ENCODE measurements at places on chromosomes 3 and 15.
A peak's percentile ranks its signal among the peaks of the same experiment; 100 is the strongest.

DNA sequence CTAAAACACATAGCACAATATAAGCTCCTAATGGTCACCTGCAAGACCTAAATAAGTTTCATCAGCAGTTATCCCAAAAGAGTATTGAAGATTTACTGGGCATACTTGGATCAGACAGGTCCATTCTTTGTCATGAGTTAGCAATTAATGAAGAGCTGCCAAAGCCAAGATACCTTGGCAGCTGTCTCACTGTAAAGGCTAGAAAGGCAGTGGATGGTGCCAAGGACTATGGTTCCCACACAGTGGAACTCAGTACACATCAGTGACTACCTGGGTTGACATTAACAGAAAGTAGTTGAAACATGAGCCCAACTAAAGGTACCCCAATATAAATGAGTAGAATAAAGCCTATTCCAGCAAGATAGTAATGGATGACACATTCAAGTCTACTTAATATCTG lies 41.1 kb upstream of the TMCO5A start:
- DNase-seq: no peak

DNA sequence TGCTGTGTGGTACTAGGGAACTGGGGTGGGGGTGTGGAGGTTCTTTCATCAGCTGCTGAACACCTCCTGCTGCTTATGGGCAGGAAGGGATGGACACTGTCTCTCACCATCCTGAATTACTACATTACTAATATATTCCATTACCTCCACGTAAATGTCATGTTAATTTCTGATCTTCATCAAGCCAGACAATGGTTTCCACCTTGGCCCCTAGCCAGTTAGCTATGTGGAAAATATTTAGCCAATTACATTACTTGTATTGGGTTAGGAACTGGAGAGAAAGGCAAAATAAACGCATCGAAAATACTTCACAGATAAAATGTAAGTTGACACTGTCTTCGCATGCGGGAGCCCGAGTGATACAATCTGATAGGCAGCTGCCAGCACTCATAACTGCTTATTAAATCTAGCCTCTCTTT lies 95.1 kb downstream of the FOXP1 start:
- DNase-seq: no peak

GRCh38 chr15:100308213-100308600 lies 33.6 kb downstream of the ADAMTS17 start:
- DNase-seq: no peak

DNA sequence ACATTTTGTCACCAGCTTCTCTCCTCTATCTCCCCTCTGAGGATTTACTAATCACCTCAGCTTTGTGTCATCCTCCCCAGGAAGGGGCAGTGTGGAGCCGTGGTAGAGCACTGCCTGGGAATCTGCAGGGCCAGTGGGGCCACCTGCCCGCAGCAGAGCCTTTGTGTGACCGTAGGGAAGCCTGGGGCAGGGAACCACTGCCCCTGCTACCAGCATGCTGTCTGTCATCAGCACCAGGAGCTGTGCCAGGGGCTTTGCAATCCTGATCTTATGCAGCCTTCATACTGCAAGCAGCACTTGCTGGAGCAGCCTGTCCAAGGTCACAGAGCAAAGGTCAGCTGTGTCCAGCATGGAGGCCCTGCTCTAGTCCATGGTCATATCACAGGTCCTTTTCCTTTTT lies 170.2 kb upstream of the IL12A start:
- DNase-seq: no peak

GRCh38 chr3:187310226-187310625 lies 18.7 kb upstream of the MASP1 start:
- no peak for DNase-seq

GRCh38 chr3:174859114-174859735 lies at the start of gene NAALADL2:
NAALADL2 (plus strand) TSS chr3:174859334.
- DNase-seq: no peak

DNA sequence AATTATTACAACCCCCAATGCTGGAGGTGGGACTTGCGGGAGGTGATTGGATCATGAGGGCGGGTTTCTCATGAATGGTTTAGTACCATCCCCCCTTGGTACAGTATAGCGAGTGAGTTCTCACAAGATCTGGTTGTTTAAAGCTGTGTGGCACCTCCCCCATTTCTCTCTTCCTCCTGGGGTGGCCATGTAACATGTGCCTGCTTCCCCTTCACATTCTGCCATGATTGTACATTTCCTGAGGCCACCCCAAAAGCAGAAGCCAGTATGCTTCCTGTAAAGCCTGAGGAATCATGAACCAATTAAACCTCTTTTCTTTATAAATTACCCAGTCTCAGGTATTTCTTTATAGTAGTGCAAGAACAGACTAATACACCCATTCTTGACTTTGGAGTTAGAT lies 20.3 kb upstream of the PROK2 start:
- no peak for DNase-seq

GRCh38 chr3:119294696-119295671 lies 801 bp downstream of the ARHGAP31 start:
- DNase-seq: peak; percentile 35

DNA sequence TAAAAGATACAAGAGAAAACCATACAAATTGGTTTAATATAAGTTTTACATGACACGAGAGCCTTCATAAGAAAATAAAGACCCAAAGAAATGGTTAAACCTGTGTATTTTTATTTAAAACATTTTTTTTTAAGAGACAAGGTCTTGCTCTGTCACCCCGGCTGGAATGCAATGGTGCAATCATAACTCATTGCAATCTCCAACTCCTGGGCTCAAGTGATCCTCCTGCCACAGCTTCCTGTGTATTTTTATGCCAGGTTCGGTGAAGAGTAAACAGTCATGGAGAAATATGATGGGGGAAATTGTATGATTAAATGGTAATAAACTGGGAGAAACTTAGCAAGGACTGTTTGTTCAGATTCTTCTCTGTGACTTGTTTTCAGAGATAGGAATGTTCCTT lies 441.0 kb downstream of the TUSC7 start:
- DNase-seq: no peak

- no peak for DNase-seq
Measured at GRCh38 chr3:43699864-43700263, 9.1 kb downstream of the ABHD5 start.

DNA sequence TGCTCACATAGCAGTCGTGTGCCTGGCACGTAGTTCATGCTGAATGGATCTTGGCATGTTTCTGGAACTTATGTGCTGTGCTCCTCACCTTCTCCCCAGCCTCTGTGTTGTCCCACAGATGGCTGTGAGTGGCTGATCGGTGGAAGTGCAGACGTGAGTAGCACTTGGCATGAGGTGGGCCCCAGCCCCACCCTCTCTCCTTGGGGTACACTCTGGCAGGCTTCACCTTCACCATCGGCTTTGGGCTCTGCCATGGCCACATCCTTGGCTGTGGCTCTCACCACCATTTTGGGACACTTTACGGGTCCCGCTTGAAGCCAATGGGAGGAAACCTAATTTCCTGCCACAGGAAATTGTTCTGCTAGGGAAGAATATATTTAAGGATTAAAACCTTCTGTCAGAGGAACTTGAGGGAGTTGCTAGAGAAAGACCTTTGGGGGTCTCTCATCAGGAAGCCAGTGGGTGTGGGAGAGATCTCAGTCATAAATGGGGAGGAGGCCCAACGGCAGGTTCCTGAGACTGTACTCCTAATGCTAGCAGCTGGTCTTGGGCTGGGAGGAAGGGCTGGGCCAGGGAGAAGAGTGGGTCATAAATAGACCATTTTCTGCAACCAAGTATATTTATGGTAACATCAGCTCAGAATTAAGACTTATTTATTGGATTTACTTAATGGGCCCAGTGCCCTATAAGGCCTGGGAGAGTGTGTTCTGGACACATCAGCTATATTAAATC lies 92.3 kb downstream of the SMAD3 start:
- no peak for DNase-seq

- DNase-seq: no peak
Measured at GRCh38 chr3:2211568-2211967, 112.9 kb downstream of the CNTN4 start.

- peak; percentile 85 for DNase-seq
Measured at GRCh38 chr3:72891053-72891855, 3.4 kb downstream of the GXYLT2 start.

- peak; percentile 89 for DNase-seq
Measured at GRCh38 chr3:126781889-126782491, 78.0 kb downstream of the CHCHD6 start.

DNA sequence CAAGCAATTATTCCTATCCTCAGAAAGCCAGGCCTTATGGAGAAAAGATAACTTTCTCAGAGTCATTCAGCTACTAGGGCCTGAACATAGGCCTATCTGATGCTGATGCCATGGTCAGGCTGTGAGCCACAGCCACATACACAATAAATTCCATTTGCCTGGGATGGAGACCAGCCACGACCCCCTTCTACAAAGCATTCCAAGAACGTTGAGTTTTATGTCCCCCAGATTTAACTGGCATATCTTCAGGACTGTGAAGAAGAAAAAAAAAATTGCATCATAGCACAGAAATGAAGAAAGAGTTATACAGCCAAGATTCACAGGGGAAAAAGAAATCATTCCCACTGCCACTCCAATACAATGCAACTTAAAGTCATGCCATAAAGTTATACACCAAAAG lies 100.0 kb downstream of the THBS1 start:
- peak; percentile 61 for DNase-seq

- peak; percentile 64 for DNase-seq
Measured at GRCh38 chr3:66402596-66403290, 98.1 kb downstream of the LRIG1 start.

DNA sequence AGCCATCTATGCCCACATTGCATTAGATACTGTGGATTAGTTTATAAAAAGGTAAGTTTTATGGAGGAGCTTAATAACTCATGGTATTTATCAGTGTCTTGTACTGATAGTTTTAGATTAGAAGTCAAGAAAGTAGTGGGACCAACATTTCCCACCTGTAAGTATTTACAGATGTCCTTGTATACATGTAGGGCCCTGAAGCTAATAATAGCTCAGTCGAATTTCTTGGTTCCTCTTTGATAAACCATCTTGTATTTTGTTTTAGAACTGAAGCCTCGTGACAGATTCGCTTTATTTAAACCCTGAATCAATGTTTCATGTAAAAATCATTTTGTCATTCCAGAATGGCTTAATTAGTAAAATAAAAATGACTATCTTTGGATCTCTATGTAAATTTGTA lies 73.4 kb downstream of the CRYBG3 start:
- no peak for DNase-seq

GRCh38 chr15:91050128-91050455 lies 27.7 kb upstream of the VPS33B start:
- no peak for DNase-seq

DNA sequence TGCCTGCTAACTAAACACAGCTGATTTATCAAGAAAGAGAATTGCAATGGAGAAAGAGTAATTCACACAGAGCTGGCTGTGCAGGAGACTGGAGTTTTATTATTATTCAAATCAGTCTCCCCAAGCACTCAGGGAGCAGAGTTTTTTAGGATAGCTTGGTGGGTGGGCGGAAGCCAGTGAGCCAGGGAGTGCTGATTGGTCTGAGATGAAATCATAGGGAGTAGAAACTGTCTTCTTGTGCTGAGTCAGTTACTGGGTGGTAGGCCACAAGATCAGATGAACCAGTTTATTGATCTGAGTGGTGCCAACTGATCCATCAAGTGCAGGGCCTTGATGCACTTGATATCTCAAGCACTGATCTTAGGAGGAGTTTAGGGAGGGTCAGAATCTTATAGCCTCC lies 891.9 kb upstream of the CADM2 start:
- DNase-seq: no peak

- DNase-seq: no peak
Measured at GRCh38 chr3:50290161-50290641, 2.0 kb downstream of the IFRD2 start.

DNA sequence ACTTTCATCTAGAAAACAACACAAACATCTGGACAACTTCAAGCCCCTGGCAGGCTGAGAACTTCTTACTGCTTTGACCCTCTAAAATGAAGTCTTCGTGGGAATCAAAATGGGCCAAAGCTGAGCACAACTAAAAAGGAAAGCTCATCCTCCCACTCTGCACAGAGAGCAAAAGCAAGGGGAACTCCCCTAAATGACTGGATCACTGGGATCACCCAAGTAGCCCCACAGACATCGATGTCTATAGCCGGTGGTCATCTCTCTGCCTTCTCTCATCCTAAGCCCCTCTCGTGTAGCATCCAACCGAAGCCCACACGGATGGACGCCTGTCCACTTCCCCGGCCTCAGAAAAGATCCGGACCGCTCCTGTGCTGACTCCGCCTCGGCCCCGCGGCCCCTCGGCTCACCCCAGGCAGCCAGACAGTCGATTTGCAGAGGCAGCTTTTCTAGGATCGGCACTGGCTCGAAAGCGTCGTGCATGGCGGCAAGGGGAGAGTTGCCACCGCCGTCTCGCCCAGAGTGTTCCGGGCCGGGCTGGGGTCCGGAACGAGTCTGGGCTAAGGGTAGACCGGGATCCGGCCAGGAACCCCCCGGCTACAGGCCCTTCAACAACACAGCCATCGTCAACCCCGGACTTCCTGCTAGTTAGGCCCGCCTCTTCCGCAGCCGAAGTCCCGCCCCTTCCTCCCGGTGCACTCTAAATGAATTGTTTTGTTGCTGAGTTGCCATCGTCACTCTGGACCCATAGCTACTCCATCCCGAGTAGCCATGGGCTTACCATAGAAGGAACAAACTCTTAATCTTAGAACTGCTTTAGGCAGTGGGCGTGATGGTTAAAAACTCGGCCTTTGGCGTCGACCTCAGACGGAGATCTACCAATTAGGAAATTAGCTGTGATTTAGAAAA lies at the start of gene VPS39:
Gene VPS39, minus strand, starts transcription at position 631 of the 906 bp plus-strand sequence. Its CDS starts 151 bp downstream, at position 480.
- DNase-seq: peak; percentile 95

DNA sequence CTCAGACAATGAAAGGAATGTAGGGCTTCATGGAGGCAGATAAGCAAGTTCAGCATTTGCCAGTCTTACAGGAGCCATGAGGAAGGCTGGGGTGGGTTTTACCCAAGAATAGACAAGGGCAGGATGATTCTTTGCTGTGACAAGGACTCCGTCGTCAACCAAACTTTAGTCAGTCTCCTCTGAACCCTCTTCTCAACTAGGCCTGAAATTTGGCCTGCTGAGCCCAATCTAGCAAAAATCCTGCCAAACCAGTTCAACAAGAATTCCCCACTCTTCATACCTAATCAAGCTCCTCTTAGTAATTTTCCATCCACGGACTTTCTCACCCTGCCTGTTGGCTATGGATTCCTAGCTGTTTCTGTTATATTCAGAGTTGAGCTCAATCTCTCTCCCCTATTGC lies 280.5 kb downstream of the TBL1XR1 start:
- no peak for DNase-seq

- no peak for DNase-seq
Measured at GRCh38 chr3:129016720-129017483, 15.8 kb downstream of the EFCC1 start.

- no peak for DNase-seq
Measured at GRCh38 chr3:183265157-183265642, 12.1 kb downstream of the B3GNT5 start.
